ENCODE measurements at places on chromosomes 3 and 15. TPM values are rescaled to one million over a fixed set of nuclear protein-coding genes. Genes with fewer than 3 reads are reported as not detected.
A peak's percentile ranks its signal among the peaks of the same experiment; 100 is the strongest.

DNA sequence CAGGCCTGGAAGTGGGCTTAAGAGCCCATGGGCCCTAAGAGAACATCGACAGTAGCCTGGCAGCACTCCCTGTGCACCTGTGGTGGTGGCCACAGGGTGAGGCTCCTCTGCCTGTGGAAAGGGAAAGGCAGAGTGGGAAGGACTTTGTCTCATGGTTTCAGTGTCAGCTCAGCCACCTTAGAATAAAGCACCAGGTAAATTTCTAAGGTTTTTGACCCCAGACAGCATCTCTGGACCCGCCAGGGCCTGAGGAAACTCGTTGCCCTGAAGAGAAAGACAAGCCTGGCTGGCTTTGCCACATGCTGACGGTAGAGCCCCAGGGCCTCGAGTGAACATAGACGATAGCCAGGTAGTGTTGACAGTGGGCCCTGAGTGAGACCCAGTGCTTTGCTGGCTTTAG, 22.1 kb downstream of the GOLGA6A start:
- DNase-seq = no peak

GRCh38 chr3:182451871-182452270, 341.4 kb upstream of the ATP11B start:
- no peak for DNase-seq

GRCh38 chr3:159356606-159357005, 554.8 kb downstream of the MFSD1 start:
- no peak for DNase-seq

DNA sequence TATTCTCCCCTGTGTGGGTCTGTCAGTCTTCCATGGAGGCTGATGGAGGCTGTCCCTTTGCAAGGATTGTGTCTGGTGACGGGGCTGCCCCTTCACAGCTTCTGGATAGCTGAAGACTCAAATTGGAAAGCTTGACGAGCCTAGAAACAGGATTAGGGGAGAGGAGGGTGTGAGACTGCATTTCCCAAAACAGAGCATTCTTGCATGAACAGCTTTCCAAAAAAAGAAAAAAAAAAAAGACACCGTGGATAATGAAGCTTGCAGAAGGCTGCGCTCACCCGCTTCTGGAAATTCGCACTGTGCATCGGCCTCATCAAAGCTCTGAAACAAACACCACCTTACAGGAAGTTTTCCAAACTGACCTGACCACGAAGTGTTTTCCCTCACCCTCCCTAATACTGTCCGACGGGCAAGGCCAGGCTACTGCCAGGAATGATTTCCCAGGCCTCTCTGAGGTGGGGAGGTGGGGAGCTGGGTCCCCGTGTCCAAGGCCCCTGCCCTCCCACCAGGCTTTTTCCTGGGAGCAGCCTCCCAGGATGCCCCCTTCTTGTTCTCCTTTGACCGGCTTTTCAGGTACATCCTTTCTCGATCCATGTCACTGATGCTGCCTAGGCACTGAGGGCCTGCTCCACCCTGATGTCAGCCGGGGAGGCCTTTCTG, 24.9 kb upstream of the MUC4 start:
- no peak for DNase-seq

- DNase-seq = no peak
These were observed 942 bp downstream of the ELP6 start for GRCh38 chr3:47512416-47513124.

GRCh38 chr3:30236011-30236410, 370.4 kb upstream of the TGFBR2 start:
- DNase-seq = no peak

- no peak for DNase-seq
These were observed 621 bp downstream of the RGMA start for GRCh38 chr15:93088200-93088980.

GRCh38 chr15:41790756-41791546, 16.7 kb downstream of the MAPKBP1 start:
- DNase-seq = no peak

- no peak for DNase-seq
These were observed 1.1 kb upstream of the IMPDH2 start for GRCh38 chr3:49030321-49030720.

DNA sequence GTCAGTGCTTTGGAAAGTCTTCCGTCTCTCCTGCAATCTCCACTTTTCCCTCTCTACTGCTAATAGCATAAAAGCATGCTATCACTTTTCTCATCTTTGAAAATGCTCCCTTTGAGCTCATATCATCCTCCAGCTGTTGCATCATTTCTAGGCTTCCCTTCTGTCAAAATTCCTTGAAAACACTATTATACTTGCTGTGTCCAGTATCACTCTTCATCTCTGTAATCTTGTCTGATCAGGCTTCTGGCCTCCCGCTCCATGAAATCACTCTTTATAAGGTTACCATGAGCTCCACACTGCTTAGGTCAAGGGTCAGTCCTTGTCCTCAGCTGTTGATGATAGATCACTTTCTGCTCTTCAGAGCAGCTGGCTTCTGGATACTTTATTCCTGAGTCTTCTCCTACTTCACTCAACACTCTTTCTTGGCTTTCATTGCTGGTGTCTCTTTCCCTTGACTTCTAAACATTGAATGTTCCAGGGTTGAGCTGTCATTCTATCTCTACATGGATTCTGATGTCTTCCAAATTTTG, 50.9 kb upstream of the SPTSSB start:
- DNase-seq = no peak

- peak; percentile 39 for DNase-seq
These were observed 4.0 kb downstream of the GLYCTK start for GRCh38 chr3:52291508-52292181.

DNA sequence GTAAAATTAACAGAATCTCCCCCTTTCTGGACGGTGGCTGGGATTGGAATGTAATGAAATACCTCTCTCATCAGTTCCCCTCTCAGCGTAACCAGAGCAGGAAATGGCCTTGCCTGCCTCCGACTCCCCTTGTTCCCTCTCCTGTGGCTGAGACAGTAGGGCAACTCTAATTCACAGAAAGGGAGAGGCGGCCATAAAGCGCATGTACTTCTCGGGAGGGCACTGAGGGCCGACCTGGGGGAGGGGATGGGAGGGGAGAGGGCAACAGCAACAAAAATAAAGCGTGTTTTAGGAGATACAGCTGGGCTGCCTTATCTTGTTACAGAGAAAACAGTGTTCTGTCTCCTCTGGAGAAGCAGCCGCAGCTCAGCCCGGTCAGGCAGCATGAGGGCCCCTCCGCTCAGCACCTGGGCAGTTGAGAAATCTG, 783.3 kb upstream of the ARRDC4 start:
- no peak for DNase-seq

GRCh38 chr3:140572334-140572733, 105.5 kb upstream of the TRIM42 start:
- DNase-seq = no peak

GRCh38 chr3:137854533-137855261, 90.6 kb downstream of the SOX14 start:
- DNase-seq = no peak

DNA sequence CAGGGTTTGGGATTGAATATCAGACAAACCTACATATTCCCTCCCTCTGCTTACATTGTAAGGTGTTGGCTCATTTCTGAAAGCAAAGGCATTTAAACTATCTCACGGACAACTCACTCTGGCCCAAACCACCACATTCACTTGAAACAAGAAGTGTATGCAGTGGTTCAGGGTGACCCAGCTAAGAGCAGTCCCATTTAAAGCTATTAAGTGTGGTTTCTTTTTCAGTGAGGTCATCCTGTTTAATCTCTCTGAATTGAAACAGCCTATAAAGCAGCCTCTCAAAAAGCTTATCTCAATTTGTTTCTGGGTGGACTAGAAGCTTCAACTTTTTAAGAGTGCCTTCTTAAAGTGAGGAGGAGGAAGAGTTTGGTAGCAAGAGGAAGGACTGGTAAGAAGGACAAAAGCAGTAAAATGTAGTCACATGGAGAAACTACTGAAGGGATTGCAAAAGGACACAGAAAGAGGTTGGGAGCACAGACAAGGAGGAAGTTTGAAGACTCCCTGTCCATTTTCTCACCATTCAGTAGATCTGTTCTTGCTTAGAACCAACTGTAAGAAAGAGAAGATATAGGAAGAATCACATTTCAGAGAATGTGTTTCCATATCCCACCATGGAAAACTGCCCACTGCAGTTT, 151.6 kb downstream of the TMCO5A start:
- peak; percentile 51 for DNase-seq

DNA sequence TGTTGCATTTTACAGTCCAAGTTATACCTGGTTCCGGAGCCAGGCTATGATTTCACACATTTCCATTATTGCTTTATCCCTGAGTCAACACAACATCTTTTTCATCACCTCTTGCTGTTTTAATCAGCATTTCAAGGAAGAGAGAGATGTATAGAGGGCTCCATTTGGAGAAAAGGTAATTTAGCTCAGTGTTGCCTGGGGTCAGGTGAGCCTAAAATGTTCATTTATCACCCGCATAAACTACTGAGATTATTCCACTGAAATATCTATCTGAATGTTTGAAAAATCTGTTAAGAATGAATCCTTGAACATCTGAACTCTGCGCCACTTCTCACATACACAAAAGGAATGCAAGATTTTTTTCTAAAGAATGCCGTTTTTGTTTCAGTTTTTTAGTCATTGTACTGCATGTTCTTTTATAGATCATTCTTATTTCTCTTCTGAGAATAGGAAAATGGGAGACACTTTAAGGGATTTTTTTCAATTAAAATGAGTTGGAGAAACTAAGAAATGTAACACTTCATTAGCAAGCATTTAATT, 51.5 kb upstream of the AGTR1 start:
- DNase-seq = no peak

- DNase-seq = peak; percentile 52
These were observed 20.4 kb downstream of the STARD5 start for GRCh38 chr15:81303244-81304225.

- DNase-seq = no peak
These were observed 301.1 kb downstream of the DIPK2A start for GRCh38 chr3:144272680-144273079.

- no peak for DNase-seq
These were observed 54.2 kb downstream of the MSL2 start for GRCh38 chr3:136141891-136142290.

DNA sequence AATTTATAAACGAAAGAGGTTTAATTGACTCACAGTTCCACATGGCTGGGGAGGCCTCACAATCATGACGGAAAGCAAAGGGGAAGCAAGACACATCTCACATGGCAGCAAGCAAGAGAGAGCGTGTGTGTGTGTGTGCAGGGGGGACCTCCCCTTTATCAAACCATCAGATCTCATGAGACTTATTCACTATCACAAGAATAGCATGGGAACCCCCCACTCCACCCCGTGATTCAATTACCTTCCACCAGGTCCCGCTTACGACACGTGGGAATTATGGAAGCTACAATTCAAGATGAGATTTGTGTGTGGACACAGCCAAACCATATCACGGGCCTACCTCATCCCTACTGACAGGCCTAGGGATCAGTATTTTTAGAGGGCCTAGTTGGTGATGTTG, 3.1 kb upstream of the EPHB1 start:
- DNase-seq = no peak

- DNase-seq = no peak
These were observed 494.1 kb upstream of the DPPA4 start for GRCh38 chr3:109831403-109831802.

GRCh38 chr15:40388941-40389823, 6.7 kb downstream of the KNSTRN start:
- peak; percentile 97 for DNase-seq

- DNase-seq = no peak
These were observed 3.7 kb upstream of the FAM107A start for GRCh38 chr3:58580826-58581327.

- no peak for DNase-seq
These were observed 21.7 kb downstream of the THSD4 start for GRCh38 chr15:71136793-71137518.

DNA sequence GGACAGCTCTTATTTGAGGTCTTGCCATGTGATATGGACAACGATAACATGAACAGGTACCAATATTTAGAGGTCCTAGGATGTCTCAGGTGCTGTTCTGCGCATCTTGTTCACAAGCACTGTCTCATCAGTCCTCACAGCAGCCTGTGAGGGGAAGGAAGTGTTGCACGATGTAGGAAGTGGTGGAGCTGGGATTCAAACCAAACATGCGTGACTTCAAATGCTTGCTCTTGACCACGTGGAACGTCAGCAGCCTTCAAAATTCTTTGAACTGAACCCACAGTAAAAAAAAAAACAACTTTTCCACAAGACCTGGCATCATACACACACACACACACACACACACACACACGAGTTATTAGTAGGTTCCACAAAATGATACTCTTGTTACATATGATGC, 153.4 kb upstream of the SMAD3 start:
- peak; percentile 55 for DNase-seq

- no peak for DNase-seq
These were observed 4.0 kb downstream of the NEDD4 start for GRCh38 chr15:55989383-55989782.

- no peak for DNase-seq
These were observed 10.1 kb downstream of the LCTL start for GRCh38 chr15:66555685-66556084.

DNA sequence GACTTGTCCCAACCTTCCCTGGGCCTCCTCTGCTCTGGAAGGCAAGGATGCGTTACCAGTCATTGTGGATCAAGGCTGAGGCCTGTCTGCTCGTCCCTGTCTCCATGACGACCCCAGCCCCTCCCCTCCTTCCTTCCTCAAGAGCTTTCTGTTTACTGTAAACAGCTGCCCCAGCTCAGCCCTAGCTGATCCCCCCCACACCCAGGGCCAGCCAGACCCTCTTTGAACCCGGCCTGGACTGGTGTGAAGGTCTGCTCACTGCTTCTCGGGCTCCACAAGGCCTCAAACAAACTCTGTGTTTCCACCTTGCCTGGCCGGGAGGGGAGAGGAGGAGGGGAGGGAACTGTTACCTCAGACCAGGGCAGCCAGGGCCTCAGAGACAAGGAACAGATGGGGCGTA, 16.9 kb downstream of the VPS18 start:
- DNase-seq = no peak

DNA sequence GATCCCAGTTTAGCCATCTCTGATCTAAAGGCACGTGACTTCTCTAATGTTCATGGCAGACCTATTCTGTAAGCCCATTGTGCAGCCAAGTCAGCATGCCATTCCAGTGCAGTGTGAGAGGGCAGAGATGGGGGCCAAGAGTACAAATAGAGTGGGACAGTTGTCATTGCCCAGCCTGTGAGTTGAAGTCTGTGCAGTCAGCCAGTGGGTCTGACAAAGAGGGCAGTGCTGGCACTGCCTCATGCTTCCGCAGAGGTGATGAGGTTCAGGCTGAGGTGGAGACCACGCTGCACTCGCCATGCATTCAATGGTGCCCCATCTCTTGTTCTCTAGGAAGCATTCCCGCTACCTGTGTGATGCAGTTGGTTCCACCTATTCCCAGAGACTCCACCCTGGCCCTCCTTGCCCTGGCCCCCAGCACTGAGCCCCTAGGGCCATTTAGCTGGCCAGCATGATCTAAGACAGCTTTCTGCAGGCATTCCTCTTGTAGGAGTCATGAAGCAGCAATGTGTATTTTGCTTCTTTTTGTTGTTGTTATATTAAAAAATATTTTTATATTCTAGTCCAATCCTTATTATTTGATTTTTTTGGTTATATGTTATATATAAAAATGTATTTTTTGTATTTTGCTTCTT, 3.7 kb downstream of the MRAS start:
- DNase-seq = no peak

FAM3D gene
- polyA plus RNA-seq = 0.71 TPM

TMEM266 gene
- polyA plus RNA-seq = not detected

PML gene
- polyA plus RNA-seq = 20.6 TPM

NT5DC2 gene
- polyA plus RNA-seq = 0.66 TPM

PSTPIP1 gene
- polyA plus RNA-seq = 86.8 TPM

B2M gene
- 25,782 TPM for polyA plus RNA-seq

XCR1 gene
- polyA plus RNA-seq = 0.03 TPM

LEKR1 gene
- not detected for polyA plus RNA-seq

KIF7 gene
- polyA plus RNA-seq = not detected

EIF3J gene
- 13.5 TPM for polyA plus RNA-seq

ACP3 gene
- 33.9 TPM for polyA plus RNA-seq

Measured in CD14-positive monocyte (primary cell).